ENCODE measurements at places on chromosomes 7 and 10.
A peak's percentile ranks its signal among the peaks of the same experiment; 100 is the strongest.

DNA sequence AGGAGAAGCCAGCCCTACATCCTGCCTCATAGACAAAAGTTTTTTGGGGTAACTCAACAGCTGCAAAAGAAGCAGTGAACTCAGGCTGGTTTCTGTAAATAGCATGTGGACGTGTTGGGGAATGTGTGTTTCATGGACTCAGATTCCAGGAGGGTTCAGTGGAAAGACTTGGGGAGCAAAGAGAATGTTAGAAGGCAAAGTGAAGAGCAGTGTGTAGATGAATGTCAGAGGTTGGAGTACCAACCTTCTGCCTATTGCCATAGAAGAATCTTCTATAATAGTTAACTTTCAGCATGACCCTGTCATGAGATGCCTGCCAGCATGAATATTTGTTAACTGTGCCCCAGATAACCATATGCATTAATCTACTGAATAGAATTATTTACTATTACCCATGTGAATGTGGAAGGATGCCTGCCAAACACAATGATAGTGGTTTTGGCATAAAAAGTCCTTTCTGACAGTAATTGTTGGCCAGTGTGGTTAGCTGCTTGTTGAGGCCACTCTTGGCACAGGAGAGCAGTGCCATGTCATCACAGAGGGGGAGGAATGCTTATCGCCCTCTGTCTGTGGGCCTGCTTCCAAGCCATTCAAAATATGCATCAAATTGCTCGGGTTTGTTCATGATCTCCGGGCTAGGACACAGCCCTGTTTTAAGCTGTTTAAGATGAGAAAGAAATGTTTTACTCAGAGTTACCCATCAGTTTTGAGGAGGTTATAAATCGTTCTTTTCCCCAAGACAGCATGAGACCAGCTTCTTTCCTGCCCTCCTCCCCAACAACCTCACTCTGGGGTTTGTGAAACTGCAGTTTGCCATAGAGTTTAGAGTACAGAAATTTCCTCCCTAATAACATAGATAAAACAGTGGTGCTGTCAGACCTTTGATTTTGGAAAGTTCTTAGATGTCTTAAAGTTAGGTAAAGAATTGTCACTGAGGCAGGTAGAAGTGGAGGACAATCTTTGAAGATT, 165.3 kb downstream of the WNT2 start:
- DNase-seq, result no peak

- no peak for DNase-seq
Observed at GRCh38 chr10:9957351-9957750, 1060.3 kb upstream of the CELF2 start.

DNA sequence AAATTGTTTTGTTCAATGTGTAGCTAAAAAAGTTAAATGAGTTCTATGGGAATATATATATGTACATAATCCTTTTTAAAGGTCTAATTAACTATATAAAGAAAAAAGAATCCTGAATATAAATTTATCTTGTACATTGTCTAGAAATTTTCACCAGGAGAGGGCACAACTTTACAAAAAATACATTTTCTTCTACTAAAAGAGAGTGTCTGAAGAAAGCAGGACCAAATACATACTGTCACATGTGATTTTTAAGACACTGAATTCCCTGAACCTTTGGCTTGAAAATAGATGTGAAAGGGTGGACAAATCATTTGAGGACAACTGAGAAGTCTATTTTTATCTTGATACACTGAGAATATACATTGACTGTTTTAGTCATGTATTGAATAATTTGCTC, 204.3 kb downstream of the DGKB start:
- DNase-seq, result no peak

- no peak for DNase-seq
Observed at GRCh38 chr10:19498393-19499290, 317.6 kb upstream of the PLXDC2 start.

- no peak for DNase-seq
Observed at GRCh38 chr7:17041324-17041723, 159.5 kb upstream of the AGR3 start.

DNA sequence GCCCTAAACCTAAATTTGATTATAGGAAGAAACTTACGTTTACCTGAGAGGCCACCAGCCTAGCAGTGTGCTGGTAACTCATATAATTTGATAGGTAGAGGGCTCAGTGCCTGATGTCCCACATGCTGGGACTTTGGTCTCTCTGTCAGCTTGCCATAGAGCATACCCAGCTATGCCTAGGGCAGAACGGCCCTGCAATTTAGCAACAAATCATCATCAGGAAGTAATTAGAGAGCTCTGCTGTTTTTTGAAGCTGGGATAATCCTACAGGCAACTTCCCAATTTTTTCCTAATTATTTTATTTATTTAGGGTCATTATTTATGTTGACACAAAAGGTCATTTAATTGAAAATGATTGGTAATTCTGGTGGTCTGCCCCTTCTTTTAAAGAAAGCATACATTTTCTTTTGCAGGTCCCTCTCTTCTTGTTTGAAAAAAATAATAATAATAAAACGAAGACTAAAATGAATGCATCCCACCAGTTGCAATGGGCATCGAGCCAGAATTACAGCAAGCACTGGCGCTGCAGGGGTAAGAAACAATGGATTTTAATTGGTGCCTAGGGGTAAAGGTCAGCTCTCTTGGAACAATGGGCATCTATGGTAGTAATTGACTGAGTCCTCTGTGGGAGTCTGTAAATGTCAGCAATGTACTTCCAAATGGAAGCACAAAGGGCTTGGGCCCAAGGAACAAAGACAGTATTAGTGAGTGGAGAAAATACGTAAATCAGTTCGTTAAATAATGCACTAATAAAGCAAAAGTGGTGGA, 348.0 kb downstream of the SORCS1 start:
- DNase-seq, result no peak

- DNase-seq, result no peak
Observed at GRCh38 chr7:132509643-132510042, 66.6 kb downstream of the PLXNA4 start.

DNA sequence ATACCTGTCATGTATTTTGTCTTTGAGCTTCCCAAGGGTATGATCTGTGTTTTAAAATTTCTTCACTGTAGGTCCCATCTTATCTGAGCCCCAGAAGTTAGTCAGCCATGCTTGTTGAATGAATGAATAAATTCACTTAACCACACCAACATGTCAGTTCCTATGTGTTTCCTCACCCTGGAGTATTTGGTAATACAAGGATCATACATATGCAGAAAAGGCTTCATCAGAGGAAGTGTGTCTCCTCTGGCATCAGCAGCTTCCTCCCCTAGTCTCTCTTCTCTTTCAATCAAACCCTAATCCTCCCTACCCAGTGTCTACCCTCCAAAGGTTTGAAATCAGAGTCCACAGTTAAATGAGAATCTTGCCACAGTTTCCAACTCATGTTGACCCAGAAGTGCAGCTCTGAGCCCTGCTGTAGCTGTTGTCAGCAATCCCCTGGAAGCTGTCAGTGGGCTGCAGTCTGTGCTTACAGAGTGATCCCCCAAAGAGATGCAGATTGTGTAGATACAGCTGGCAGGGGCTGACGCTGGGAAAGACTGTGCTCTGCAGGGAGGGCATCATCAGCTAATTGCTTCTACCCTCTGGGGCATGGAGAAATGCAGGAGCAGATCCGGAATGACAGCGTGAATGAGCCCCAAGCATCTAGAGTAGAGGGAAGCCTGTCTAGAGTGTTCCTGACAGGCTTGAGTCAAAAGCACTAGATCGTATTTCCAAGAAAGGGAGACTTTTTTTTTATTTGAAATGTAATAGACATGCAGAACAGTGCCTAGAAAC, 105.0 kb upstream of the WDR11 start:
- no peak for DNase-seq

GRCh38 chr10:57791546-57791945, 476.1 kb downstream of the IPMK start:
- no peak for DNase-seq

GRCh38 chr10:68981074-68981473, 7.5 kb upstream of the KIFBP start:
- DNase-seq, result no peak

DNA sequence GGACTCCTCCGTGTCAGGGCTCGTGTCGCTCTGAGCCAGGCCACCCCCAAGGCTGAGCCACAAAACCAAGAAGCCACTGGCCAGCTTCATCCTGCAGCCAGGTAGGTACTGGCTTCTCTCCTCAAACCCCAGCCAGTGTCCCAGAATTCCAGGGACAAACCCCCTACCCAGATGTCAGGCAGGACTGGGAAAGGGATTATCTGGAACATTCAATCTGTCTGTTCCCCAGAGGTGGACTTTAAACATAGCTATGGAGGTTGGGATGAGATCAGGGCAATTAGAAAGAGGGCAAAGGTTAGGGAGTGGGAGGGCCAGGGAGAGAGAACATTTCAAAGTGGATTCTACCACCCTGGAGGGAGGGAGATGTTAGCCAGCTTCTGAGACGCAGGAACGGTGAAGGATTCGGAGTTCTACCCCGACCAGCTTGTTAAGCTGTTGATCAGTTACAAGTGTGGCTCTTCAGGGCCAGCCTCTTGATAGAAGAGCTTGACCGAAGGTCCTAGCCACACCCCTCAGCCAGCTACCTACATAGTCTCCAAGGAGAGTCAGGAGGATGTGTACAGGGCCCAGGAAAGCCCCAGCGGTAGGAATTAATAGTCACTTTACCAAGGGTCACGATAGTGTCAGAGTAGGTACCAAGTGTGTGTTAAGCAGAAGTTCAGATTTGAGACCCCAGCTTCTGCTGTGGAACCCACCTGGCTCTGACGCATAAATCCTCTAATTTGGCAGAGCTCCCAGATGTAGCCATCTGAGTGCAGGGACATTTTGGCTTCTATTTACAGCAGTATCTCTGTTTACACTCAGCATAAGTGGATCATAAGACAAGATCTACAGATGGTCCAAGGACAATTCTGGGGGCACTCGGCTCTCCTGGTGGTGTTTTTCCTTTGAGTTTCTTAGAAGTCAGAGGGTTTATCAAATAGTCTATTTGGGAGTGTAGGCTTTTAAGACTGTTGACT, at the start of gene PLA2G12B:
Gene PLA2G12B (minus strand): TSS at position 211 of the 959 bp plus-strand sequence. CDS start 121 bp downstream, at position 90.
- DNase-seq, result no peak

GRCh38 chr7:4634166-4634565, 47.9 kb upstream of the FOXK1 start:
- DNase-seq, result no peak

- DNase-seq, result no peak
Observed at GRCh38 chr10:88006261-88006660, 142.8 kb downstream of the PTEN start.

DNA sequence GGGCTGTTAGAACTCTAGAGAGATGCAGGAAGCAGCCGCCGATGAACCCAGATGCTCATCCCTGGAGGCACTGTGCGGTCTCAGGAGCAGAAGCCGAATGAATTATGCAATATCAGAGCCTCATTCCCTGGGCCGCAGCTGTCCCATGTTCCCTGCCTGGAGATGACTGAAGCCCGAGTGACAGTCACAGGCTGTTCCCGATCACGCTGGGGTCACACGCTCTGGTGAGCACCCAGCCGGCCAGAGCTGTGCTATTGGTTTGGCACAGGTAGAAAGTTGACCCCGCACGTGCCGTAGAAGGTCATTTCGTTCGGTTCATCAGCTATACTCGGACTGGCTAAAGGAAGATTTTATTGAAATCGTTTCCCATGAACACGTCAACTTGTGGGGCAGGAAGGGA, 140.5 kb upstream of the SH2B2 start:
- DNase-seq, result no peak

DNA sequence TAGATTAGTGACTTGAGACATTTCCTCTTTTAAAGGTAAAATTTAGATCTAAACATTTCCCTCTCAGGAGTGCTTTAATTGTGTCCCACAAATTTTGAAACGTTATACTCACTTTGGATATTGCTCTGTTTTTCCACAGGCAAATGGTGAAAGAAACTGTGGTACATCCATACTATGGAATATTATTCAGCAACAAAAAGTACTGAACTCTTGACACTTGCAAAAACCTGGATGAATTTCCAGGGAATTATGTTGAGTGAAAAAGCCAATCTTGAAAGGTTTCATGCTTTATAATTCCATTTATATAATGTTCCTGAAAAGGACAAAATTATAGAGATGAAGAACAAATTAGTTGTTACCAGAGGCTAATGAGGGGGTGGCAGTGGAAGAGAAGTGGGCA, 153.3 kb upstream of the SVIL start:
- DNase-seq, result no peak

GRCh38 chr10:35127289-35127891, 744 bp downstream of the CREM start:
- peak; percentile 57 for DNase-seq

GRCh38 chr7:149727053-149727898, 46.1 kb downstream of the ZNF467 start:
- no peak for DNase-seq

DNA sequence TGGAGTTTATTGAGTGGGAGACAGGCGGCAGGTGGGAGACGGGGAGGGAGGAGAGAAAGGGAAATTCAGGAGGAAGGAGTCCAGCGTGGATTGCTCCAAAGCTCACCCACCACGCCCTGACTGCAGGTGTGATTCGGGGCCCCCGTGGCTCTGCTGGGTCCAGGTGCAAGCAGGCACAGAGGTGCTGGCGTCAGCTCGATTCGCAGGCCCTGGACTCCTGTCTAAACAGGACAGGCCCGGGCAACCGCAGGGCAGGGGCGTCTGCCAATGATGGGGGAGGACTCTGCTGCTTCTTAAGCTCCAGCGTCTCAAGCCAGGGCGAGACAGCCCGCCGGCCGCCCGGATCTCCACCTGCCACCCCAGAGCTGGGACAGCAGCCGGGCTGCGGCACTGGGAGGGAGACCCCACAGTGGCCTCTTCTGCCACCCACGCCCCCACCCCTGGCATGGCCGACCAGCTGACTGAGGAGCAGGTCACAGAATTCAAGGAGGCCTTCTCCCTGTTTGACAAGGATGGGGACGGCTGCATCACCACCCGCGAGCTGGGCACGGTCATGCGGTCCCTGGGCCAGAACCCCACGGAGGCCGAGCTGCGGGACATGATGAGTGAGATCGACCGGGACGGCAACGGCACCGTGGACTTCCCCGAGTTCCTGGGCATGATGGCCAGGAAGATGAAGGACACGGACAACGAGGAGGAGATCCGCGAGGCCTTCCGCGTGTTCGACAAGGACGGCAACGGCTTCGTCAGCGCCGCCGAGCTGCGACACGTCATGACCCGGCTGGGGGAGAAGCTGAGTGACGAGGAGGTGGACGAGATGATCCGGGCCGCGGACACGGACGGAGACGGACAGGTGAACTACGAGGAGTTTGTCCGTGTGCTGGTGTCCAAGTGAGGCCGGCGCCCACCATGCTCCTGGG, at the start of gene CALML3:
Gene CALML3 (plus strand): TSS at position 321 of the 920 bp plus-strand sequence. CDS start 125 bp downstream, at position 446.
- DNase-seq, result no peak

DNA sequence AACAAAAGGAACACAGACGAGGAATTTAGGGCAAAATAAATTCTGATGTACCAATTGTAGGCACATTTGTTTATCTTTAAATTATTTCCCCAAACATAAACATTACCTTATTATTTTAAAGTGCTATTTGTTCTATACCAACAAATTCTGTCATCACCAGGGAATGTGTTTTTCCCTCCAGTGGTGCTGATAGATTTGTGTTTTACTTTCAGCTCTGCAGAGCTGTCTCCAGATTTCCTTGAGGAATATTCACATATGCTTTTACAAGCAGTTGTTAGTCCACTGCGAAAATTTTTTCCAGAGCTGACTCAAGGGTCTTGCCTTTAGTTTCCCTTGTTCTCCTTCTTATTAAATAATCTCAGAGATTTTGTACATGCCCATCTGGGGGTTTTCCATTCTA, 362.8 kb downstream of the PHF14 start:
- DNase-seq, result no peak

Data from endothelial cell (in vitro differentiated cells).